ENCODE measurements at places on chromosomes 1 and 21.
A peak's percentile ranks its signal among the peaks of the same experiment; 100 is the strongest.

DNA sequence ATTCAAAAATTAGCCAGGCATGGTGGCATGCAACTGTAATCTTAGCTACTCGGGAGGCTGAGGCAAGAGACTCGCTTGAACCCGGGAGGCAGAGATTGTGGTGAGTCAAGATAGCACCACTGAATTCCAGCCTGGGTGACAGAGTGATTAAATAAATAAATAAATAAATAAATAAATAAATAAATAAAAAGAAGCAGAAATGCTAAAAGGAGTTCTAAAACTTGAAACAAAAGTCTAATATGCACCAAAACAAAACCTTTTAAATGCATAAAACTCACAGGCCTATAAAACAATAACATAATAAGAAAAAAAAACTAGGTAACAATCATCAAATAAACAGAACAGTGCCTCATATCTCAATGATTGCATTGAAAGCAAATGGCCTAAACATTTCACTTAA is 1458.9 kb downstream of the AMY1C start:
- no peak for DNase-seq

GRCh38 chr1:26153966-26154532 is 4.8 kb upstream of the FAM110D start:
- no peak for DNase-seq

- DNase-seq: no peak
Observed at GRCh38 chr1:180937624-180938225, 25.0 kb downstream of the KIAA1614 start.

DNA sequence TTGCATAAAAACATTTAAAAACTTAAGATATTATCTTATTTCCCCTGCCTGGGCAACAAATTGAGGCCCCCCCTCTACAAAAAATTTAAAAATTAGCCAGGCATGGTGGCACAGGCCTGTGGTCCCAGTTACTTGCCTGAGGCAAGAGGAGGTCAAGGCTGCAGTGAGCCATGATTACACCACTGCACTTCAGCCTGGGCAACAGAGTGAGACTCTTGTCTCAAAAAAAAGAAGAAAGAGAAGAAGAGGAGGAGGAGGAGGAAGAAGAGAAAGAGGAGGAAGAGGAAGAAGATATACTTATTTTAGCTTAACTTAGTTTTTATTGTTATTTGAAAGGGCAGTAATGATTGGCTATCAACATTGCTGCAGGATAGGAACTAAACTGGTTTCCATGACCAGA is 73.8 kb upstream of the IPO9 start:
- no peak for DNase-seq

DNA sequence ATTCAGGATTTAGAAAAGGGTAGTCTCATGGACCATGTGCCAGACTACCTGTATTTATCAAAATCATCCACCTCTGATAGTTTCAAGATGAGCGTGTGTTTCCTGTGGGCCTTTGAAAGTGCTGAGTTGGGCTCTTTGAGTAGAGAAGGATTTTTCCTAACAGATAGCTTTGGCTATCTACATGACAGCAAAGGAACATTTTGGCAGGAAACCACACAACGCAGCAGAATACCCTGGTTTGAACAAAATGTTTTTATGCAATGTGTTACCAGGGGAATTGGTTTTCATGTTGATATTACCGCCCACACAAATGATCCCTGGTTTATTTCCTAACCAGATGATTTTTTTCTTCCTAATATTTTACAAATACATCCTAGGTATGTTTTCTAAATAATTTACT is 431.4 kb downstream of the NEGR1 start:
- DNase-seq: no peak

DNA sequence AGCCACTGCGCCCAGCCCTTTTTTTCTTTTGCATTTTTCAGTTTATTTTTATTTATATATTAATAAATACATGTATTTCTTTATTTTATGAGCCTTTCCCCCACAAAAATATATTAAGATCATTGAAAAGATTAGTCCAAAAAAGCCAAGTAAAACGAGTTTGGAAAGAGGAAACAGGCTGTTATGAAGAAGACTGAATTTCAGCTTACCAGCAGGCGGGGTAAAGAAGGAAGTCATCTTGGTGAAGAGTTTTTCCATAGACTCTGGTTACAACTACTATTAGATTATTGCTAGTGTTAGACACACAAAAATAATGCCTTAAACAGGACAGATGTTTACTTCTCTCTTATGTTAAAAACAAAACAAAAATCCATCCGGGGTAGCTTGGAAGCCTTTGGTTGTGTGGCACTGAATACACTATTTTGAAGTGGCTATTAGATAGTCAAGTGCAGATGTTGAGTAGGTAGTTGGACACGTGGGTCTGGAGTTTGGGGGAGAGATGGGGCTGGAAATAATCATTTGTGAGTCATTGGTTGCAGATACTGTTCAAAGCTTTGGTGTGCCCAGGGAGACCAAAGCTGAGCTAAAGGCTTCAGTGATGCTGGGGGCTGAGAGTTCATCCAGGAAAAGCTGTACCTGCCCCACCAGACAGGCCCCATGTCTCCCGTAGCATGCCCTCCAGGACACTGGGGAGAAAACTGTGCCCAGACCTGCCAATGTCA is 8.7 kb upstream of the LRRC71 start:
- no peak for DNase-seq

DNA sequence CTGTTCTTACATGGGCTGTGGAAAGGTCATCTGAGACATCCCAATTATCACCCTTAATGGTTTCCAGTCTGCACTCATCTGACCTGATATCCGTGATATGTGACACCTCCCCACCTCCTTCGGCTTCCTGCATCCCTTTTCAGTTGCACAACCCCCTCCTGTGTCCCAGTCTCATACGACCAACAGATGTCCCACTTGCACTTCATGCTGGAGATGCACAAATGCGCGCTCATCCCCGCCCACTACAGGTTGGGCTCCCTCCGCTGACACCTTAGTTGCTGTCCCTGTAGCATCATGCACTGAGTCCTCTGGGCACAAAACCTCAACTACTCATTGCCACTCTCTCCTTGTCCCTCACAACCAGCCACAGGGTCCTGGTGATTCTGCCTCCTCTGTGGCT is 94.4 kb downstream of the MIS18A start:
- peak; percentile 69 for DNase-seq

DNA sequence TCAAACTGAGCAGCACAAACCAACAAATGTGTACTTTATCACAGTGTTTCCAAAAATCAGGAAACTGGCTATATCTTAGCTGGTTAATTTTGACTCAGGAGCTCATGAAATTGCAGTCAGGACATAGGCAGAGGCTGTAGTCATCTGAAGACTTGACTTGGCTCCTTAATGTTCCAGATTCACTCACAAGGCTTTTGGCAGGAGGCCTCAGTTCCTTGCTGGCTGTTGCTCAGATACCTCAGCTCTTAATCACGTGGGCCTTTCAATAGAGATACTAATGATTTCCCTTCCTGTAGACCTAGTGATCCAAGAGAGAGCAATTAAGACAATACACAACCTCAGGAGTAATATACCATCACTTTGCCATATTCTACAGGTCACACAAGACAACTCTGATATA is 537.7 kb downstream of the BRINP3 start:
- no peak for DNase-seq

DNA sequence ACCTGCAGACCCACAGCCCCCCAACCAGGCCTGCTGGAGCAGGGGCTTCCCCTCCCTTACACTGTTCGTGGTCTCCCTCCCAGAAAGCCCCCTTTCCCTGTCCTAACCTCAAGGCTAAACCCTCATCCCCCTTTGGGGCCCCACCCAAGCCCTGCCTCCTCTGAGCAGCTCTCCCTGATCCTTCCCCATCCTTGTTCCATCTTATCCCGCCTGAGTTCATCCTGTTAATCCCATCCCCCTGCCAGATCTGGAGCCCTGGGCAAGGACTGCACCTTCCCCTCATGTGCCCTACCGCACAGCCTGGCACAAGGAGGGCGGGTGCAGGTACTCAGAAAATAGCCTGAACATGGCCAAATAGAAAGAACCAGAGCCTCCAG is 6.9 kb upstream of the TNNT2 start:
- peak; percentile 78 for DNase-seq

DNA sequence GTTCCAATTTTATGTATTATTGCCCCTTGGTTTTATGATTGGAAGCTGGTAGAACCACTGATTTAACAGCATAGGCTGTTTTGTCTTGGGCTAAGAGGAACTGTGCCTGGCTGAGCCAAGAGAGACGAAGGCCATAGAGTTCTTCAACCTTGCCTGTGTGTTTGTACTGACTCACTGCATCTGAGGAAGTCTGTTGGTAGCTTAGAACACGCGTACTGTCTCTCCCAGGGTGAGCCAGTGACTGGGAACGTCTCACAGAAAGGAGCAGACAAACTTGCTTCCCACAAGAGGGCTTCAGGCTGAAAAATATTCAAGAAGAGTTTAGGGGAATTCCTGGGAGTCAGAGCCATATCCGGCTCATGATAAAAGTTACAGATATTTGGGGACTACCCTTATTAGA is 14.9 kb downstream of the TMEM51 start:
- no peak for DNase-seq

- no peak for DNase-seq
Observed at GRCh38 chr1:197374428-197374827, 106.4 kb downstream of the CRB1 start.

- DNase-seq: no peak
Observed at GRCh38 chr1:61046434-61046833, 35.9 kb upstream of the NFIA start.

DNA sequence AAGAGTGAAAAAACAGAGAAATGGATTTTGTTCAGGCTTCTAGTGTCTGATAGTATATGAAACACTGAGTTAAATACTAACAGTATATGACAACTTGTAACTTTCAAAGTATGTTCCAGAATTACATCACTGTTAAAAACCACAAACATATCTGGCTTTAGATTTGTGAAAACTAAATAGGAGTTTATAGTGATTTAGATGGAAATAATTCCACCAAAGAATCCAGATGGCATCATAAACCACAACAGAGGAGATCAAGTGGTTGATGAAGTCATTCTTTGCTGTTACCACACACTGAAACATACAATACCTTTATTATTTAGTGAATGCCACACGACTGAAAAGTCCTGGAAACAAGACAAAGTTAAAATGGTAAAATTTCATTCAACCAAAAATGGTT is 37.2 kb downstream of the ALG14 start:
- DNase-seq: no peak

DNA sequence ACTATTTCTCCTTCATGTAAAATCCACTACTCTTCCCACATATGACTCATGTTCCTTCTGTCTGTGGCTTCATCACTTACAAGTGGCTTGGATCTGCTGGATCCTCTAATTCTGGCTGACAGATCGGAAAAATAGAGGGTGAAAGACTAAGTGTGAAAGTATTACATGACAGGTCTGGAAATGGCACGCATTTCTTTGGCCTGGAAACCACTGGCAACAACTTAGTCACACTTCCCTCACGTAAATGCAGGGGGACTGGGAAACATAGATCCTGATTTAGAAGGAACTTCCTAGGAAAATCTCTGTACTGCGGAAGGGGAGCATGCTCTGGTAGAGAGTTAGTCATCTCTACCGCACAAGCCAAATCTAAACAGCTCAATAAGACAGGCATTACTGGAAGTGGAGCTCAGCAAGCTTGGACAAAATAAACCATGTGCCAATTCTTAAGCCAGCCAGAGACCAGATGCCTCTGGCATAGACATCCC is 305.4 kb upstream of the PTBP2 start:
- no peak for DNase-seq

DNA sequence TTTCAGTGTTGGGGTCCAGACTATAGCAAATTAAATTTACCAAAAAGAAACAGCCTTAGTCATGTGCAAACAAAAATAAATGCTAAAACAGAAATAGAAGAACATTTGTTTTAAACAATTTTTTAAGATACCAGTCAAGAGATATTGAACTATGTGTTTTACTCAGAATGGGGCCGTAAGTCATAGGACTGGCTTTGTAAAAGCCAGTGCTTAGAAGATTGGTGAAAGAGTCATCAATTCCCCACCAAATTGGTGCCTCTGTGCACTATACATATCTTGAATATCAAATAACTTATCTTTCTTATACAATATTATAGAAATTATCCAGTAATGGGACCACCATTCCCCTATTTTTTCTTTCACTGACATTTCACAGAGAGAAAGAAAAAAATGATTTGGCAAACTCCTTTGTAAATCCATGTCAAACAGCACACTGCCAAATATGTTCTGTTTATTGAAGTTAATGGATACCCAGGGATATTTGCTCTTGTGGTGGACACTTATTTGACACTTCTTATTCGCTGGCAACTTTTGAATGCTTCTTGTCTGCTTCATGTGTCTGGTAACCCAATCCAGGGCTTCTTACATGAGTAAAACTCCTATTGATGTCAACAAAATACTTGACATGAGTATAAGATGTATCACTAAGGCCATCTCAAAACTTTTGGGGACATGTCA is 145.7 kb upstream of the PKN2 start:
- no peak for DNase-seq

DNA sequence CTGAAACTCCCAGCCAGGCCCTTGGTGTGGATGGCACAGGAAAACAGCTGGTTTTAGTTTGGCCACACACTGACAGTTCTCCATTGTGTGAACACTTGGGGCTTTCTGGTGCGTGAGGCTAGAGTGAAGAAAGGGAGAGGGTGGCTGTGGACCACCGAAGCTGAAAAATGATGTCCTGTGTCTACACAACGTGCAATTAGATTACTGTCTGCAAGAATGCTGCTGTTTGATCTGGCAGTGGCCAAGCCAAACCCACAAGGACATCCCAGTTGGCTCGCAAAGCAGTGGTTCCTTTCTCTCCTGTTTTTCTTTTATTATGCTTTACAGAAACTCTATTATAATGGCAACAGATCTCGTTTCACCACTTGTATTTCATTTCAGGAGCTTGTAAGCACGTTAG is 58.9 kb downstream of the ERG start:
- no peak for DNase-seq

GRCh38 chr1:24936684-24937083 is 6.6 kb upstream of the RUNX3 start:
- DNase-seq: no peak

DNA sequence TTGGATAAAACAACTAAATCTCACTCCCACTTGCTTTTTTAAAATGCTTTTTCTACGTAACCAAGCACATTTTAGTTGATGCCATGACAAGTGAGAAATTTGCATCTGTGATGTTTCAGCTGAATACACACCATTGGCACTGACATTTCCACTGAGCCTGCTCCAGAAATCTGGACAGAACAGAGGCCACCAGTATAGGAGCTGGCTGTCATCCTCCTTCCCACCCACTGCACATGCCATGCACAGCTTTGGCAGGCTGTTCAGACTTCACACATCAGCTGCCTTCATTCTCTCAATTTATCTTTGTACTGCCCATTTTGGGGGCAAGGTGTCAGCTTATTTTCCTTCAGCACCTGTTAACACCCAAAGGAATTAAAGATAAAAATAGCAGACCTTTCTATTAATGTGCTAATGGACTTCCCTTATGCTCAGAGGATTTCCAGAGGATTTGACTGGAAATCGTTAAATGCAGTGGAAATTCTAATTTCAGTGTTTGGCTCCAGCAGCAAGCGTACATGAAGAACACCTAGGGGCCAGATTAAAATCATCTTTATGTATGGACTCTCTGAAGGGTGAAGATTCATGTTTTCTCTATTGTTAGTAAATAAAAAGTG is 12.9 kb upstream of the PODN start:
- DNase-seq: peak; percentile 17

- peak; percentile 2 for DNase-seq
Observed at GRCh38 chr1:82099170-82099569, 298.4 kb downstream of the ADGRL2 start.

GRCh38 chr21:29499734-29500343 is 201.1 kb downstream of the BACH1 start:
- DNase-seq: peak; percentile 14

GRCh38 chr1:224433041-224433691 is 1.4 kb downstream of the WDR26 start:
- peak; percentile 13 for DNase-seq

All from NCI-H2171 (cell line).